ENCODE measurements at places on chromosomes 16 and 17. TPM values are rescaled to one million over a fixed set of nuclear protein-coding genes. Genes with fewer than 3 reads are reported as not detected.

GRCh38 chr16:57518520-57518919, 17.9 kb downstream of the CCDC102A start:
- no peak for DNase-seq

The NEUROD2 gene
- total RNA-seq: not detected

DNA sequence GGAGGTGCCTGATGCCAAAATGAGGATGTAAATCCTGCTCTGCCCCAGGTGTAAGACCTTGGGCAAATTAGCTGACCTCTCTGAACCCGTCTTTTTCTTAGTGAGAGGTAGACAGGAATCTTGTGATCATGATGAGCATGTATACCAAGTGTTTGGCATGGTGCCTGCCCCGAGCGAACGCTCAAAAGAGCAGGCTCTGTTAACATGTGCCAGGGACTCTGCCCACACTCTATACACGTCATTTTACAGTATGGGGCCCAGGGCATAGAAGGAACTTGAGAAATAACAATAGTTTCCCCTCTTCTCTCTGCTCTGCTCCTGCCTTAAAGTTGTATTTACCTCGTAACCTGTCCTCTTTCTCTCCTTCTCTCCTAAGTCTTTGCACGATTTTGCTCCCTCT, 9.3 kb upstream of the MAF start:
- no peak for DNase-seq

- DNase-seq: no peak
Observed at GRCh38 chr17:43814714-43815113, 18.2 kb downstream of the MPP3 start.

The TMEM204 gene
- total RNA-seq: 33.1 TPM

Data from vagina (tissue), 2 donors.